Stimulated activated CD8-positive, alpha-beta memory T cell treated with anti-CD3 and anti-CD28 coated beads, Interleukin-4, amount 100 ng/mL, for 4 hours (primary cell): ENCODE measurements at places on chromosomes 4 and X.

- DNase-seq, result no peak
Observed at GRCh38 chr4:78596111-78596742, 44.7 kb downstream of the ANXA3 start.

- no peak for DNase-seq
Observed at GRCh38 chr4:7049295-7049694, 6.1 kb downstream of the TADA2B start.

GRCh38 chrX:118603981-118604380 is 108.4 kb downstream of the DOCK11 start:
- DNase-seq, result no peak

DNA sequence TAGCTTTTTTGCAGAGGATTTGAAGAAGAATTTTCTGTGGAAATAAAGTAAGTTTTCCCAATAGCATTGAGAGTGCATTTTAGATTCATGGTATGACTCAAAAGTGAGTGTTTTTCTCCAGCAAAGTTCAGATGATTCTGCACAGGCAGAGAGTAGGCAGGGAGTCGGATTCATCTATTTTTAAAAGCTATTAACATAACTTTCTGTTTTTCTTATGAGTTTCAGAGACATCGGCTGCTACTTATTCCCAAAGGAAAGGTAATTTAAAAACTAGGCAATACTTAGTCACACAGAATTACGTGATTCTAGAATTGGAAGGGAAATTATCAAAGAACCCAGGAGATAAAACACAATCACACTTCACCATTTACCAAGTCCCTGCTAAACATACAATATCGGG is 4.4 kb downstream of the CCDC110 start:
- no peak for DNase-seq

- no peak for DNase-seq
Observed at GRCh38 chrX:3713225-3713936, at the start of gene PRKX. Gene PRKX (minus strand): TSS chrX:3713649. CDS start chrX:3713253, 396 bp downstream.

DNA sequence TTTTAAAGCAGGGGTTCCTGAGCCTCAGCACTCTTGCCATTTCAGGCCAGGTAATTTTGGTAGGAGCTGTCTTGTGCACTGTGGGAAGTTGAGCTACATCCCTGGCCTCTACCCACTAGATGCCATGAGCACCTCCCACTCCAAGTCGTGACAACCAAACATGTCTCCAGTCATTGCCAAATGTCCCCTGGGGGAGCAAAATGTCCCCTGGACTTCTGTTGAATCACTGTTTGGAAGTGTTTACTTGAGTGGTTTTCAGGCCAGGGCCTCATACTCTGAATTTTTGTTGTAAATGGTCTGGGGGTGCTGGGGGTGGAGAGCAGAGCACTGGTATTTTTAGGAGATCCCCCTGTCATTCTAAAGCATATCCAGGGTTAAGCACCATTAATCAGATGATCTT is 3.2 kb downstream of the PDK3 start:
- no peak for DNase-seq

GRCh38 chr4:13765539-13765938 is 138.0 kb upstream of the BOD1L1 start:
- DNase-seq, result no peak

GRCh38 chr4:147560625-147561024 is 56.6 kb upstream of the TMEM184C start:
- no peak for DNase-seq

- no peak for DNase-seq
Observed at GRCh38 chr4:161496-162284, 37.4 kb downstream of the ZNF718 start.

- no peak for DNase-seq
Observed at GRCh38 chr4:71186566-71187403, 152.0 kb upstream of the SLC4A4 start.

GRCh38 chr4:46900082-46900481 is 9.0 kb downstream of the COX7B2 start:
- DNase-seq, result no peak

- DNase-seq, result no peak
Observed at GRCh38 chr4:25638221-25638601, 17.4 kb upstream of the SLC34A2 start.

DNA sequence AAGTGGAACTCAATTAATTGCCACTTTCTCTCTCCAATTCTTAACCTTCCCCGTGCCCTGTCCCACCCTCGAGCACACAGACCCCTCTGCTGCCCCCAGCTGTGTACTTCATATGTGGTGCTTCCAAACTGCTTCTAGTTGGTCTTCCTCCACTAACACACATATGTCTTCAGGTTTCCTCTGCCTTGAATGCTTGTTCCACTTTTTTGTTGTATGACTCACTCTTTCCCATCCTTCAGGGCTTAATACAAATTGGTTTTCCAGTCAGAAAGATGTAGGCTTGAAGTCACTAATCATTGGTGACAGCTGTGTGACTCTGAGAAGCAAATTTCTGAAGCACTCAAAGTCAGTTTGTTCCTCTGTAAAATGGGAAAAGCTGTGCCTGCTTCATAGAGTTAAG is 30.6 kb downstream of the TRIM2 start:
- no peak for DNase-seq

GRCh38 chr4:76991161-76991660 is 41.7 kb downstream of the SEPTIN11 start:
- DNase-seq, result no peak

- no peak for DNase-seq
Observed at GRCh38 chrX:10244915-10245622, 88.3 kb downstream of the CLCN4 start.

DNA sequence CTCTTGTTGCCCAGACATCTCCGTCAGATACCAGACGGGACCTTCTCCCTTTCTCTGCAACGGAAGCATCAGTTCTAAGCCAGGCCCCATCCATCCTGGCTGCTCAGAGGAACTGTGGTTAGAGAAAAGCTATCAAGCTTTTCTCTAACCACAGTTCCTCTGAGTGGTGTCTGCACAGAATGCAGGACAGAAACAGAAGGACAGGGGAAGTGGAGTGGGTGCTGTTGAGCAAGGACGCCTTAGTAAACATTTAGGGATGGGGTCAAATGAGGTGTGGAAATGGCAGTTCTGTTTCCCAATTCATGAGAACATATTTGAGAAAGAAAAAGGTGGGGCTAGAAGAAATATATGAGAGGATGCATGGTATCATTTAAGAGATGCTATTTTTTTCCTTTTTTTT is 283.8 kb downstream of the CRLF2 start:
- DNase-seq, result no peak

DNA sequence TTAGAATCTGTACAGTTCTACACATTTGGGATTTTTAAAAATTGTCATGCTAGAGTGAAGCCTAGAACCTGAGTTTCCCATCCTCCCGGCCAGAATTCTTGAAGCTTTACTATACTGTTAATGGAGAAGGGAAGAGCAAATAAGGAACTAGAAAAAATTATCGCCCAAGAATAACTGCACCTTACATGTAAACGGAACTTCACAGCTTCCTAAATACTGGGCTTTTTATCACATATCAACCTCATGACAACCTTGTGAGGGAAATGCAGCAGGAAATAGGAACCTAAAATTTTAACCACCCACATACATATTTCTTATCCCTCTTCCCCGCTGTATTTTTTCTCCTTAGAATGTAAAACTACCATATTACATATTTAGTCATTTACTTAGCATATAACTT is 19.3 kb downstream of the ARHGEF9 start:
- DNase-seq, result no peak

GRCh38 chr4:10225096-10225495 is 108.5 kb upstream of the WDR1 start:
- DNase-seq, result no peak
